ENCODE measurements at places on chromosomes 12 and 14.

- DNase-seq, result no peak
These were observed 10.0 kb upstream of the ITGA5 start for GRCh38 chr12:54429014-54429471.

DNA sequence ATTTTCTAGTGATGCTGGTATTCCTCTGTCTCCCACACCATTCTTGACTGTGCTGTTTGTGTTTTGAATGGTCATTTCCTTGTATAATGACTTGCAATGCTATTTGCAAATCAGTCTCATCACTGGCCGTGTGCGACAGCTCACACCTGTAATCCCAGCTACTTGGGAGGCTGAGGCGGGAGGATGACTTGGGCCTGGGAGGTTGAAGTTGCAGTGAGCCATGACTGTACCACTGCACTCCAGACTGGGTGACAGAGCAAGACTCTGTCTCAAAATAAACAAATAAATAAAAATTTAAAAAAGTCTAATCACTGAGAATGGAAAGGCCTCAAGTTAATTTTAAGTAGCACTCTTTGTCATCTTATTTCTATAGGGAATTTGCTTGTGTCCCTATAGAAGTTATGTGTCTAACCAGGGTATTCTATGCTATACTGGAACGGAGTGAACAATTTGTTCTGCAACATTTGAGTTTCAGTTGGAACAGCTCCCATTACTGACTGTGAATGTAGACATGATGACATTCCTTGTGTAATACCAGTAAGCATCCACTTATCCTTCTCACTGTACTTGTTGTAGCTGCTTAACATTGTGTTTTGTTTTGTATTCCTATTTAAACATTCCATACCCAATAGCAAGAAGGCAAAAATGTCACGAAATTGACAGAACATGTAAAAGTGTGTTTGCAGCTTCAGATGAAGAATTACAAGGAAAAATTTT lies 126.3 kb downstream of the MGST1 start:
- DNase-seq, result no peak

GRCh38 chr12:4780641-4781611 lies 60.7 kb downstream of the GALNT8 start:
- no peak for DNase-seq

DNA sequence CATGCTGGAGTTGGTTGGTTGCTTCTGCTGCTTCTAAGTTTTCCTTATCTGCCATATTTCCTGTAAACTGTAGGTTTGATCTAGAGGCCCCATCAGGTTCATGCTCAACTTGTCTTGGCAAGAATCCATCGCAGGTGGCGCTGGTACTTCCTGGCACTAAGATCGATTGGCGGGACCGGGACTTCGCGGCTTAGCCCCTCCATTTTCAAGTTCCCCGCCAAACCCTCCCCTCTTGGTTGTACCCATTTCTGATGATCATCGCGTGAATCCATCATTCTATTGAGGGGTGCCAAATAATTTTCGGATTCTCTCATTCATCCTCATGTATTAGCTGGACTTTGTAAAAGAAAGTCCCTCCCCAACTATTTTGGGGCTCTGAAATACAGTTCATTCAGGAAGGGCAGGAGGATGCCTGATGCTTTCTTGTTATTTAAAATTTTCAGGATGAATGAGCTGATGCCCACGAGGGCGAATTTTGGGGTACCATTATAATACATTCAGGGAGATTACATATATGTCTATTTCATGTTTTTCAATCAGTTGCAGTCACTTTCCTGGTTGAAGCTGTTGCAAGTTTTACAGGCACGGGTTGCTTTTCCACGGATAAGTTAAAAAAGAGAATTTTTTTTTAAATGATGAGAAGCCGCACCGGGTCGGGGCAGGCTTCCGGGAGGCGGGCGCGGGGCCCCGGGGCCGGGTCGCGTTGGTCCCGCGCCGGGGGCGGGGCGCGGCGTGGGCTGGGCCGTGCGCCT lies 395 bp upstream of the BRI3BP start:
- DNase-seq, result peak; percentile 67

DNA sequence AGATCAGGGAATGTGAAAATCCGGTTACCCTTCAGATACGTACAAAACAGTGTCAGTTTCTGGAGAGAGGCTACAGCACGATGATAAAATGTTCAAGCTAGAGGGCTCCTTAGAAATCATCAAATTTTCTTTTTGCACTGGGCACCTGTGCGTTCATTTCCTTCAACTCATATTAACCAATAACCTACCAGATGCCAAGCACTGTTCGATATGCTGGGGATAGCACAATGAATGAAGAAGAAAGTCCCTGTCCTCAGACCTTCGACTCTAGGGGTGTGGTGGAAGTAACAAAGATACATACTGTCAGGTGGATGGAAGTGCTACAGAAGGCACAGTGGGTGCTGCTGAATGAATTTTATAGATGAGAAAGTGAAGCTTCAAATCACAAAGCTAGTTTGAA lies 172.3 kb downstream of the FOXN3 start:
- DNase-seq, result no peak

GRCh38 chr12:115979851-115980250 lies 297.6 kb downstream of the MED13L start:
- DNase-seq, result no peak

DNA sequence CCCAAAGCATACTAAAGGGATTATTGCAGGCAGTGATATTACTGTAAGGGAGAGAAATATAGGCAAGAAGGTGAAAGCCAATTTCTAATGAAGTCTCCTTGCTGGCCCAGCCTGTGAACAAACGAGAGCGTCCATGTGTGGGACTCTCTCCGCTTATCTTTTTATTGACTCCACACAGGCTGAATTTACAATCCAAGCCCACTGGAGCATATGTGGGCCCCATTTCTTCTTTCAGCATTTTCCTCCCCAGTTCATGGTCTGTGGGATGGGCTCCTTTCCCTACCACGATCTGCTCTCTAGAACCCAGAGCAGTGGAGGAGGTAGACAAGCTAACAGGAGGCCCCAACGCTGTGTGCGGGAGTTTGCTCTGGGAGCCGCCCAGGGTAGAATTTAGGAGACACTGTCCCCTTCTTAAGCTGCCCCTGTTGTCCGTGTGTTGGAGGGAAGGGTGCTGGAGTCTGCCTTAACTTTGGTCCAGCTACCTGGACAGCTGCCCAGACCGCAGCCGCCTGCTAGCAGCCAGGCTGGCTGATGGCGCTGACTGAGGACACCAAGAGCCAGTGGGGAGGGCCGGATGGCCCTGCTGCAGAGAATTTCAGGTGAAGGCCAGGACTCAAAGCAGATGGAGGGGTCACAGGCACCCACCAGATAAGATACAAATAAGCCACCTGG lies 3.2 kb upstream of the HOXC11 start:
- no peak for DNase-seq

DNA sequence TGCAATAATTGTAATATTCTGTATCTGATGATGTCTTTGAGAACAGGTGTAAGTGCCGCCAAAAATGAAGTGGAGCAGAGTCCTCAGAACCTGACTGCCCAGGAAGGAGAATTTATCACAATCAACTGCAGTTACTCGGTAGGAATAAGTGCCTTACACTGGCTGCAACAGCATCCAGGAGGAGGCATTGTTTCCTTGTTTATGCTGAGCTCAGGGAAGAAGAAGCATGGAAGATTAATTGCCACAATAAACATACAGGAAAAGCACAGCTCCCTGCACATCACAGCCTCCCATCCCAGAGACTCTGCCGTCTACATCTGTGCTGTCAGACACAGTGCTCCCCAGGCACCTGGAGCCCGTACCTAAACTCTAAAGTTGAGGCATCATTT lies 268.7 kb downstream of the DAD1 start:
- no peak for DNase-seq

DNA sequence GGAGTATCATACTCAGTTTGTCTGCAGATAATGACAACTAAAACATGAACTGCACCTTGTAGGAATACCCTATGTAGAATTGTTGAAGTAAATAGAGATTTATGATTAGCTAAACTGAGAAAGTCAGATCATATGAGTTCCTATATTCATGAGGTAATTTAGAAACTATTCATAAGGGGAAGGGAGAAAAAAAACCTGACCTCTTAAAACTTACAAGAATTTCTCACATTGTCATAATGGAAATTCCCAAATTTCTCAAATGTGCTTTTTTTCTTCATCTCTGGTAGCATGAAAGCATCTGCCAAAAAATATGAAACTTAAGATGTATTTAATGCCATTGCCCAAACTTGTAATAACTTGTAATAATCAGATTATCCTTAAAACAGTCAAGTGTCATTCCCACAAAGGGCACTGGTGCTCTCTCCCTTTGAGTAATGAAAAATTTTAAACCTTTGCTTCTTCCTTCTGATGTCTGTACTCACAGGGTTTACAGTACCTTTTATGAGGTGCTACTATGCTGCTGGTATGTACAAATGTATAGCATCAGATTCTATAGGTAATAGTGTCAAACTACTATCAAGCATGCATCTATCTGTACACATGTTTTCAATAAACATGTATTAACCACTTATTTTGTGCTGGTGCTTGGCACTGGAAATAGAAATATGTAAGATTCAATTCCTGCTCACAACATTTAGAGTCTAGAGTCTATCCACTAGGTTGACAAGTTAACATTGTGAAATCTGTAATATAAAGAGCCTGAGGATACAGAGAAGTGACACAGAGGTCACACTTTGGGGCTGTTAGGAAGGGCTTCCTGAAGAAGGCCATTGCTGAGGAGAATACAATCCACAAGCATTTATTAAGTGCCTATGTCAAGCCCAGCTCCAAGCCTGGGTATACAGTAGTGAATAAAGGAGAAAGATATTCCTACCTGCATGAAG lies 17.4 kb upstream of the DRAM1 start:
- DNase-seq, result no peak

DNA sequence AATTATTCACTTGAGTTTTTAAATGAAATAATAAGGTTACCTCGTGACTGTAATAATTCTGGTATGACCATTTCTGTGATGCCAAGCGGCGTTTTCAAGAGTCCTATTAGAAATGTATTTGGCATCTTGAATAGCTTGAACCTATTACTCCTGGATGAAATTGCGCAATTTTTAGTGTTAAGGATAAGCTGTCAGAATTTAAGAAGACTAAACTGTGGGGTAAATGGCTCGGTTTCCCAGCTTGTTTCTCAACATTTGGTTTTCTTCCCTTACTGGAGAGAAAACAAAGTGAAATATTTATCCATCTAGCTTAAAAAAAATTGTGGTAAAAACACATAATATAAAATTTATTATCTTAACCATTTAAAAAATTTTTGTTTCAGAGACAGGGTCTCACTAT lies 26.8 kb downstream of the PCNX1 start:
- no peak for DNase-seq

- DNase-seq, result no peak
These were observed 18.5 kb downstream of the MAP3K12 start for GRCh38 chr12:53480491-53481442.

DNA sequence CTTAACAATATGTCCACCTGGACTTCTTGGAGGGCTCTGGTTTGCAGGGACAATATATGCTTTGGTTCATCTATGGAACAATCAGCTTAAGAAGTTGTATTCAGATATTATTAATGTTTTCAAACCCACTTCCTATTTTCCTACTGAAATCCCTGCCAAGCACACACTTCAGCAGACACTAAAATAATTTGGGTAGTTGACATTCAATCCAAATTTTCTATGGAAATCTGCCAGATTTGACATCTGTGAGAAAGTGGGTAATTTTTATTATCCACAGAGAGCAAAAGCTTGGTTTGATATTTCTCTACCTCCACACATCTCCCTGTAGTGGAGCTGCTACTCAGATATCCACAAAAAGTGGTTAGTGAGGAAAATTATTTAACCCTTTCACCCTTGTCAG lies 378.8 kb upstream of the SOX5 start:
- DNase-seq, result no peak

DNA sequence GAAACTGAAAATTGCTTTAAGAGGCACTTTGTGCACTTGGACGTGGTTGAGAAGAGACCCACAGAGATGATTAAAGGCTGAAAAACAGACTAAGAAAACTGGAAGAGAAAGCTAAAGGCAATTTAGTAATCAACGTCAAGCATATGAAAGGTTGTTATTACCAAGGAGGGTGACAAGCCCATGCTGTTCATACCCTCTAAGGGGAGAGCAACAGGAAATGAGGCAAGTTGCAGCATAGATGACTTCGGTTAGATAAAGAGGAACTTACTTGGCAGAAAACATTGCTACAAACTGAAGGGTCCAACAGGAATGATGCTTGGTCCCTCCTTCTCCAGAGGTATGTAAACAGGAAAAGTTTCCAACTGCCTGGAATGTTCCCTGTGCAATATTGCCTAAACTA lies 107.8 kb downstream of the DUSP6 start:
- DNase-seq, result no peak

GRCh38 chr12:19273482-19274330 lies 144.2 kb downstream of the PLEKHA5 start:
- peak; percentile 37 for DNase-seq

- DNase-seq, result no peak
These were observed 101.9 kb downstream of the SETD3 start for GRCh38 chr14:99378782-99379214.

GRCh38 chr12:106791531-106791930 lies 17.0 kb downstream of the RIC8B start:
- no peak for DNase-seq

GRCh38 chr14:74346341-74346740 lies 1.9 kb upstream of the VRTN start:
- no peak for DNase-seq

DNA sequence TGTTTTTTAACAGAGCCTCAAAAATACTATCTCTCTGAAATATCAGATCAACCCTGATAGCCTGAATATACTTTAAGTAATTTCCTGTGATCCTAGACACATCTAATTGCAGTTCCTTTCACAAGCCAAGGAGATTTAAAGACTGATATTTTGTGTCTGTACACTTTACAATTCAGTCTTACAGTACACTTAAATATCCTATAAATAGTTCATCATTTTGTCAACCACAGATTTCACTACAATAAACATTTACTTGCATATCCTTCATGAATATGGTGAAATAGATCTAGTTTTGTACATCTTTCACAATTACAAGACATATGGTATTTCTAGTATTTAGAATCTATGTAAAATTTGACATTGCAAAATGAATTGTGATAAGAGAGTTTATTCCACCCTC lies 161.0 kb downstream of the PAX9 start:
- no peak for DNase-seq

GRCh38 chr14:105005929-105006830 lies 14.7 kb downstream of the CDCA4 start:
- DNase-seq, result no peak
